Ecto neural progenitor cell (in vitro differentiated cells): ENCODE measurements at places on chromosomes 5 and 9.

- DNase-seq, result no peak
Observed at GRCh38 chr5:57594436-57594835, 111.8 kb upstream of the ACTBL2 start.

GRCh38 chr9:116479056-116479544, 208.0 kb upstream of the TRIM32 start:
- DNase-seq, result no peak

- DNase-seq, result no peak
Observed at GRCh38 chr5:61837788-61838187, 468.2 kb upstream of the KIF2A start.

- no peak for DNase-seq
Observed at GRCh38 chr9:1535051-1535450, 480.1 kb upstream of the SMARCA2 start.

DNA sequence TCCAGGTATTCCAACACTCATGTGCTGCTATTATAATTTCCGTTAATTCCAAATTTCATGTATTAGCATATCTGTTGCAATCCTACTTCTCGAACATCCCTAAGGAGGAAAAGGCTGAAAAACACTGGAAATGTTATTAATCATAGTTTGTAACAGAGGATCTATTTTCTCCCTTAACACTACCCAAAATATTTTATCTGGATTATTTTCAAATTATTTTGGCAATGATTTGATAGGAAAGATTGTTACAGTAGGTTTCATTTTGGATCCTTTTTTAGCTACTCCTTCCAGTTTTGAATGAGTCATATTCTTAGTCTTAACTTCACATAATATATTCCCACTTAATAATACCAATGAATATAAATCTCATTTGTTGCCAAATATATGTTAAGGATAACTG, 13.9 kb upstream of the NAA35 start:
- no peak for DNase-seq

GRCh38 chr5:89929173-89929572, 480.4 kb downstream of the CETN3 start:
- no peak for DNase-seq

DNA sequence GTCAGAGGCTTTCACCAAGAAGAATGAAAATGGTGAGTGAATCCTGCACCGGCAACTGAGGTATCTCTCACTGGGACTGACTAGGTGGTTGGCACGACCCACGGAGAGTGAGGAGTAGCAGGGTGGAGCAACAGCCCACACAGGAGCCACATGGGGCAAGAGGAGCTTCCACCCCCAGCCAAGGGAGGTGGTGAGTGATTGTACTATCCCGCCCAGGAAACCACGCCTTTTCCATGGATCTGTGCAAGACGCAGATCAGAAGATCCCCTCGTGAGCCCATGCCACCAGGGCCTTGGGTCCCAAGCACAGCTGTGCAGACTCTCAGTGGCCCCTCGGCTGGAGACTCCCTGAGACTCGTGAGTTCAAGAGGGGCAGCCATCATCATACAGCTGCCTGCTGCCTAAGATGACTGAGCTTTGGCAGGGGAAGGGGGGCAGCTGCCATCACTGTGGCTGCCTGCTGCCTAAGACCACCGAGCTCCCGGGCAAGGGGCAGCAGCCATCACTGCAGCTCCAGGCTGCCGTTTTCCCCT, 229.5 kb downstream of the AP3B1 start:
- DNase-seq, result no peak

DNA sequence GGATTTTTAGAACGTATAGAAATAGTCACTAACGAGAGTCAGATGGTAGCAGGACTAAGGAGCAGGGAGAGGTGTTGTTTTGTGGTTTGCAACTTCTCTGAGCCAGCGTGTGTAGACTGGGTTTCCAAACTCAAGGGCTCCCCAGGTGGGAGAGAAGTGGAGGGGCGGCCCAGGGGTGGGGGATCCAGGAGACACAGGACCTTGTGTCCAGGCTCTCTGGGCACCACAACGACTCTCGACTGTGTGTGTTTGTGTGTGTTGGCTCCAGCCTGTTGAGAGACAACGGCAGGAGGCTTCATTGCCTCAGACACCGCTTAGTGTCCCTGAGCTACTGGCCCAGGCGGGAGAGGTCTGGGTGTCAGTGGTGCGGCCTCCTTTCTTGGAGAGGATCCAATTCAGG, 934 bp upstream of the FCN1 start:
- DNase-seq, result no peak

DNA sequence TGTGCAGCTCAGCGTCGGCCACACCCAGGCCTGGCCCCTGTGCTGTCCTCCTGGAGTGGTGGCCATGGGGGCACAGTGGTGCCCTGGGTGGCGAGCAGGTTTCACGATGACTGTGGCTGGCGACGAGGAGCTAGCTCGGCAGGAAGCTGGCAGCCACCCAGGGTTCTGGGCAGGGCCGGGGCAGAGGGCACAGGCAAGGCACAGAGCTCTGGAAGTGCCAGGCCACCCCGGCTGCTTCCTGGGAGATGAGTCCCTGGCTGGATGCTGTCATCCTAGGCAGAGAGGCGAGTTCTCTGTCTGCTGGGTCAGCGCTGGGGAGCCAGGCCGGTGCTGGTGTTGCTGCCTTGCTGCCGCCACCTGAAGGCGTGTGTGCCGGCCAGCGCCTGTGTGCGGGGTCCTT, 51.7 kb downstream of the RXRA start:
- DNase-seq, result no peak

DNA sequence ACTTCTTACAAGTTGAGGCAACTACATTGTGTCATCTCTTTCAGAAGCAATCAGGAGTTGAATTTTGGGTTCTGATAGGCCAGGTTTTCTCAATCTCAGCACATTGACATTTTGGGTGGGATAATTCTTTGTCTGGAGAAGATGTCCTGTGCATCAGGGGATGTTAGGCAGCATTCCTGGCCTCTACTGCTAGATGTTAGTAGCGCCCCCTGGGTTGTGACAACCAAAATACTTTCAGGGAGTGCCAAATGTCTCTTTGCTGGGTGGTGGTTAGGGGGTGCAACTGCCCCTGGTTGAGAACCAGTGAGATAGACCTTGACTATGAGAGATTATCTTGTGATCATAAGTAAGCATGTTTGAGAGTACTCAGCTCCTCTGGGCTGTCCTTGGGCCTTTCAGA, 164.3 kb upstream of the KLF9 start:
- DNase-seq, result no peak

DNA sequence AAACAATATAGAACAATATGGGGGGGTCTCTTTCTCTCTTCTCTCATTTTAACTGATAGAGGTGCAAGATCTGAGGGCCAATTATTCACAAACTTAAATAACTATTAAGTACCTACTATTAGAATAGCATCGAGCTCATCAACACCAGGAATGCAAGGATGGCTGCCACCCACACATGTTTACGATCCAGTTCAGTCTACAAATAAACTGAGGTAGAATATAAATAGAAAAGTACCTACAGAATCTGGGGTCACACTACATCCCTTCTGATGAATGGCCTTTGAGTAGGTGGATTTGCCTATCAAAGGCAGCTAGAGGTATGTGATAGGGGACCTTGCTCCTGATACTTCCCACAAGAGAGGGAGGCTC, 91.8 kb upstream of the ZNF366 start:
- no peak for DNase-seq

- DNase-seq, result peak; percentile 46
Observed at GRCh38 chr5:153211076-153211475, 279.4 kb upstream of the GRIA1 start.

GRCh38 chr9:20884985-20885593, 146.4 kb downstream of the HACD4 start:
- DNase-seq, result peak; percentile 49

GRCh38 chr5:39207345-39208045, 11.9 kb downstream of the FYB1 start:
- DNase-seq, result no peak

GRCh38 chr9:104386425-104387069, 117.5 kb upstream of the OR13F1 start:
- no peak for DNase-seq

DNA sequence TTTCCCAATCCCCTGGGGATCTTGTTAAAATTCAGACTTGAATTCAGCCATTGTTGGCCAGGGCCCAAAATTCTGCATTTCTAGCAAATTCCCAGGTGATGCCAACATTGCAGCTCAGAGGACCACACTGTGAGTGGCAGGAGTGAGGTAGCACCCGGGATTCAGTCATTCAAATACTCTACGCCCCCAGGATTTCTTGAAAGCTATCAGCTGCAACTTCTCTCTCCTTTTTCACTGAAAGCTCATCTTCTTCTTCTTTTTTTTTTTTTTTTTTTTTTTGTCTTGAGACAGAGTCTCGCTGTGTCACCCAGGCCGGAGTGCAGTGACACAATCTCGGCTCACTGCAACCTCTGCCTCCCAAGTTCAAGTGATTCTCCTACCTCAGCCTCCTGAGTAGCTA, 19.3 kb upstream of the ANKH start:
- no peak for DNase-seq
